Activated CD4-positive, alpha-beta T cell treated with anti-CD3 and anti-CD28 coated beads, Interleukin-2, amount 50 U/mL, for 4 hours (primary cell): ENCODE measurements at places on chromosomes 3 and 15.

DNA sequence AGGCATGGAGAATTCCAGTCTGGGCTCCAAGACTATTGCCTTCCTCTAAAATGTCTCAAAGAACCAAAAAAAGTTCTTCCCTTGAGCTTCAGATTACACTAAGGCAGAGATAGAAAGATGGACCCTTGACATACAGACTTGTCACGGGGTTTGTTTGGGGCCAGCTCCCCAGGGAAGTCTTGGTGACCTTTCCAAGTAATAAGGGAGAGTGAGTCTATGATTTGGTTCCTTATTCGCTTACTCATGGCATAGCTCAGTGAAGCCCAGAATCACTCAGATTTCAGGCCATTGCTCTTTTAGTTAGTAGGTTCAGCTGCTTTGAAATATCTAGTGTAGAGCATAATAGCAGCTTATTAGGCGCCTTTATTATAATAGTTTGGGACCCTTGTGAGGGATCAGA is 90.3 kb downstream of the PLCL2 start:
- DNase-seq: no peak

GRCh38 chr15:59388670-59389069 is 16.0 kb upstream of the MYO1E start:
- DNase-seq: no peak

DNA sequence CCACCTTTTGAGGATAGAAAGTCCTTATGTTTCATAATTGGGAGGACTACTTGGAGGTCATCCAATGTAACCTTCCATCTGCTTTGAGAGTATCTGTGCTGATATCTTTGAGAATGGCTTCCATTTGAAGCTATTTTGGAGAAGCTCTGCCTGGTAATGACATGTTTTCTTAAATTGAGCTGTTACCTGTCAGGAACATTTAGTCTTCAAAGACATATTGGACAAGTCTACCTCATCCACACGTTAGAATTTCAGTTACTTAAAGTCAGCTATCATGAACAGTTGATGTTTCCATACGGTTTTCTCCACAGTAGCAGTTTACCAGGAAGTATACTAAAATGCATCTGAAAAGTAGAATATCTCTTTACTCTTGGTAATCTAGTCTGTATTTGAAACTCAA is 318.5 kb downstream of the EDEM1 start:
- DNase-seq: no peak

DNA sequence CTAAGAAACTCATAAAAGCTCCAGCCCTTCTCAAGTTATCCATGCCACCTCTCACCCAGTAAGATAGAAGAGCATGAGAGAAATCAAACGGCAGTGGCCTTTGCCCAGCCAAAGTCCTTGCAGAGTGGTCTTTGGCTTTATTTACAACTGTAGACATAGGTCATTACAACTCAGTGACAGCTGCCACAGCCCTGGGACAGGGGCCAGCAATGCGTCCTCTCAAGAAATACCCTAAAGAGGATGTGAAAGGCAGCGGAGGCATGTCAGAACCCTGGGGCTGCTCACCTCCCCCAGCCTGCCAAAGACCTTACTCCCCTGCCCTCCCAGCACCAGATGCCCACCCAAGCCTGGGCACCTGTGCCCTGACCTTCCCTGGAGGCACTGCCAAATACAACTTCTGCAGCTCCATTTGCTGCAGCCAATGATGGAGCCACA is 6.3 kb downstream of the ACAA1 start:
- no peak for DNase-seq

GRCh38 chr3:51962854-51963530 is 4.3 kb downstream of the PCBP4 start:
- no peak for DNase-seq

GRCh38 chr3:63900459-63900858 is 11.7 kb downstream of the SCAANT1 start:
- no peak for DNase-seq

GRCh38 chr15:89672221-89673164 is 6.7 kb downstream of the PLIN1 start:
- no peak for DNase-seq

GRCh38 chr3:52856666-52857065 is 21.8 kb upstream of the MUSTN1 start:
- no peak for DNase-seq

DNA sequence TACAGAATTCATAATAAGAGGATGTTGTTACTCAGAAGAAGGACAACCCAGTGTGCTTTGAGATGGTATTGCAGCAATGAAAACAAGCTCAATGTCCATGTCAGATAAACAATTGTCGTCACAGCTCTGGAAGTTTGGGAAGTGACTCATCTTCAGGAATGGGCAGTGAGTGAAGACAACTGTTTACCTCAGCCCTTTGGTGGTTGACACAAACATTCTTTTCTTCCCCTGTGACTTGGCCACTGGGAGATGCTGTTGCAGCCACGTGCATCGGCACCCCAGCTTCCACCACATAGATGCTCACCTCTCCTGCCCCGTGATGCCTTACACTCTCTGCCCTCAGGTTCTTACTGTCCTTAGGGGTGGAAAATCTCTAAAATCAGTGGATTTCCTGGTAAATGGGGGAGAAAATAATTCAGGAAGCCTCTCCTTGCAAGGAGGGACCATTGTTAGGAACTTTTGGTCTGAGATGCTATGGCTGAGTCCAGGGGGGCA is 114.1 kb upstream of the GALNT15 start:
- DNase-seq: no peak

DNA sequence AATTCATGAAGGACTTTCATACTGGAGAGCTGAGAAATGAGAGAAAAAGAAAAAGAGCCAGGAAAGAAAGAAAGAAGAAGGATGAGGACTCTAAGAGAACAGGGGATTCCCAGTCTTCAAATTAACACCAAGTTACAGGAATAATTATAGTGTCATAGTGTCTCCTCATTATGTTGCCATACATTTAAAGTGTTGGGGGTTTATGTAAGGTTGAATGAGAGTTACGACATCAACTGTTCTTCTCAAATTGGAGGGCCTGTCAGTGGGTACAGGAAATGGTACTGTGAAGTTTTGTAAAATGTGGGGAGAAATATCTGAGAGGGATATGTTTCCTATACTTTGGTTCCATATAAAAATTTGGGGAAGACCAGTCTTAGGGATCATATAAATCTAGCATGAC is 12.3 kb upstream of the CD200 start:
- no peak for DNase-seq

DNA sequence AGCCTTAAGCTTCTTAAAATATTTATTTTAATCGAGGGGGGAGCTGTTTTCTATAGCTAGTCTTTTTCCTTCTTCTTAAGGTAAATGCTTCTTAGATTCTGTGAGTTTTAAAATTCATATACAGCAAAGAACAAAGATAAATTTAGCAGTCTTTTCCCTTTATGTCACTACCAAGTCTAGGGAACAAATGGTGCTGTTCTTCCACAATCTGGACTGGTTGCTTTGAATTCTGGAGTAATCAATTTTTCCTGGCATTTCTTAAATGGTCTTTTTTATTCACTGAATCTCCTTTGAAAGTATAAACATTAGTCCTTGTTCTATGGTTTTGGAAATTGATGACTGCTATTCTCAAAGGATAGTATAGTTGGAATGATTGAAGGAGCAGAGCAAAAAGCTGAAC is 82.8 kb downstream of the CHL1 start:
- DNase-seq: no peak

DNA sequence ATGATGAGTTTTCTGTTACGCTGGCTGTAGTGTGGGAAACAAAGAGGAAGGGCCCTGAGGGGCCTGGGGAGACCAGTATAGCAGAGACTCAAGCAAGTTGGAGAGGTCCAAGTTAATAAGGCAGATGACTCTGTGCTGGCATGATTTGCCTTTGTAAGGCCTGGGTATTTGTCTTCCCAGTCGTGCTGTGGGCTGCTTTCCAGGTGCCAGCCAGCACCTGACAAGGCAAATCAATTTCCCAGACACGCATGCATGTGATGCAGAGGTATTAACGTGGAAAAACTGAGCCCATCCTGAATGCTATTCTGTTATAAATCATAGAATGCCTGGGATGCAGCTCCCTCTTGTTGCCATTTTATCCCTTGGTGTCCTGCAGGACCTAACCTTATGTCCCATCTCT is 175.6 kb downstream of the MFSD1 start:
- DNase-seq: no peak
